Ammon's horn (tissue), 1 donor: ENCODE measurements at places on chromosomes 11 and 22.

- peak; percentile 23 for DNase-seq
Measured at GRCh38 chr22:18024956-18025720, 777 bp upstream of the MICAL3 start.

- DNase-seq: no peak
Measured at GRCh38 chr11:107732689-107733051, 20.8 kb upstream of the SLN start.

DNA sequence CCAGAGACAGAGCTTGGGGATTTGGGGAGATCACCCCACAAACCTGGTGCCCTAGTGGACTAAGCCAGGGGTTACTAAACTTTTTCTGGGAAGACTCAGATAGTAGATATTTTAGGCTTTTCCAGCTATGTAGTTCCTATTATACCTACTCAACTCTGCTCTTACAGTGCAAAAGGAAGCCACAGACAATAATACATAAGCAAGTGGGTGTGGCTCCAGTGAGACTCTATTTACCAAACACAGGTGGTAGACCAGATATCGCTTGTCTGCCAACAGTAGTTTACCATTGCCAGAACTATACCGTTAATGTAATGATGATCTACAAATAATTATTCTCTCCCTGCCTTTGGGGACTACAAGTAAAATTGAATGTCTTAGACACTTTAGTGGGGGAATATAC is 6.9 kb downstream of the LDHC start:
- no peak for DNase-seq

DNA sequence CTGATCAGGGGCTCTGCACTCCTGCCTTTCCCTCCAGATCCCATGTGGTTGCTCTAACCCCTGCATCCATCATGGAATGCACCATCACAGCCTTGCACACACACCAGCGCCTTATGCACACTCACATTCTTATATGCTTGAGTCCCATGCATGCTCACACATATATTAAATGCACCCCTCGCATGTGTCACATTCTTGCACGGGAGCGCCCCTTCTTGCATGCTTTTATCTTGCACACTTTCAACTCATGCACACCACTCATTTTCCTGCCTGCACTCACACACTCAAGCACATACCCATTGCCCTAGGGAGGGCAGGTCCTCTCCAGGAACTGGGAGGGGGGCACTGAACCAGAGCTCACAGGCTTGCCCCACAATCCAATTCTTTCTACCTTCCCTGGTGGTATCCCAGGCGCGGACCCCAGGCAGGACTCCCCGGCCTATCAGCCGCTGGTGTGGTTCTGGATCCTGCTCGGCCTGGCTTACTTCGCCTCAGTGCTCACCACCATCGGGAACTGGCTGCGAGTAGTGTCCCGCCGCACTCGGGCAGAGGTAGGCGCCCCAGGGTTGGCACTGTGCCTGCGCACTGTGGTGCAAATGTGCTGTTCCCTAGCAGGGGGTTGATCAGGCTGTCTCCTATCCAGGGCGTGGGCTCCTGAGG is 2.3 kb upstream of the CATSPERZ start:
- no peak for DNase-seq

GRCh38 chr11:117725048-117725734 is 71.8 kb downstream of the DSCAML1 start:
- peak; percentile 62 for DNase-seq

GRCh38 chr11:66891851-66892660 is 35.2 kb downstream of the LRFN4 start:
- DNase-seq: no peak

GRCh38 chr22:41799486-41800347 is 762 bp upstream of the CCDC134 start:
- DNase-seq: peak; percentile 40

- DNase-seq: no peak
Measured at GRCh38 chr11:22180131-22180530, 12.8 kb upstream of the ANO5 start.

DNA sequence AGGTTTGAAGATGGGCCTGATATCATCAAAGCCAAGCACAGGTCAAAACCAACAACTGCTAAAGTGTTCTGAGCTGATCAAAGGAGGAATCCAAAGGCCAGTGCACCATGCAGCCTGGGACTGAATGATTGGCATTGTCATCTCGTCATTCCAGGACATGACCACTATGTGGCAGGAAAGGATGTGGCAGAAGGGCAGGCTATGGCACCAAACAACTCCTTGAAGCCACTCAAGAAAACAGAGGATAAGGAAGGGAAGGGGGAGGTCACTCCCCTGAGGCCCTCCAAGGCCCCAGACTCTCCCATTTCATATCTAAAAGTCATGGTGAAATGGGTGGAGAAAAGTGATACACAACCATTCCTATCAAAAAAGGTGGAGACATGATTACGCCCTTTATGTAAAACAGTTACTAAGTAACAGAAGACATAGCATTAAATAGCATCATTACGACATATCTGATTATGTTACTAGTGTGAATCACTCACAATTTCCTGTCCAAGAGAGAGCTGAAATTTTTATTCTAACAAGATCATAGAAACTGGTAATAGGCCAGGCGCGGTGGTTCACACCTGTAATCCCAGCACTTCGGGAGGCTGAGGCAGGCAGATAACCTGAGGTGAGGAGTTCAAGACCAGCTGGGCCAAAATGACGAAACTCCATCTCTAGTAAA is 49.3 kb downstream of the AHNAK start:
- DNase-seq: peak; percentile 84
